Osteocyte (in vitro differentiated cells): ENCODE measurements at places on chromosomes 7 and 10.
A peak's percentile ranks its signal among the peaks of the same experiment; 100 is the strongest.

GRCh38 chr7:2154831-2155230, 77.9 kb downstream of the MAD1L1 start:
- DNase-seq = no peak

DNA sequence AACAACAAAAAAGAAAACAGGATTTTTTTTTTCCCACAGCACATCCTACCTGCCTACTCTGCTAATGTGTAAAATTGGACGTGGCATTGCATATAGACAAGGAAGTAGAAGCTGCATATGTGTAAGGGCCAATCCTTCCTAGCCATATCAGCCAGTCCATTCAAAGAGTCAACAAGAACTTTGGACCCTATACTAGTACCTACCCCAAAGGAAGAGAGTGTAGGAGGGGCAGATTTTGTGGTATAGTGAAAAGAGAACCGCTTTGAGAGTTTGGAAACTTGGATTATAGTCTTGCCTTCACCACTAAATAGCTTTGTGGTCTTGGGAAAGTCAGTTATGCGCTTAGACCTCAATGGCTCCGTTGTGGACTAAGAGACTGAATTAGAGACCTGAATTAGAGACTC, 12.1 kb upstream of the MCU start:
- DNase-seq = no peak

DNA sequence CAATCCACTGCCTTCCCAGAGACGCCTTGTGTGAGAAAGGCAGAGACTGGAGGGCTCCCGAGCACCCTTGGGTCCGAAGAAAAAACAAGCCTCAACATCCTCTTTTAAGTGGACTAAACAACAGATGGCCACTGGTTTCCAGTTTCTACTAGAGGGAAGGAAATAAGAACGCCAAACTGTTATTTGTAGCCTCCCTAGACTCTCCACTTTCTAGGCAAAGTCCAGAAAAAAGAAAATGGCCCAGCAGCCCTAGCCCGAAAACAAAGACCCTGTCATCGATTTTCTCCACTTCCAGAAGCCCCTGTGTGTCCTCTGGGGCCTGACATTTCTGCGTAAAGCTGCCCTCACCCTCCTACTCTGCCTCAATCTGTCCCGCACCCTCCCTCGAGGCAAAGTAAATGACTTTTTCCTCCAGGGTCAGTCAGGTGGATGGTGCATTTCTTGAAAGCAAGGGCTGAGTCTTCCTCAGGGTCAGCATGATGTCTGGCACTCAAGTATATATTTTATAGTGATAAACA, 6.0 kb downstream of the RGS10 start:
- no peak for DNase-seq

DNA sequence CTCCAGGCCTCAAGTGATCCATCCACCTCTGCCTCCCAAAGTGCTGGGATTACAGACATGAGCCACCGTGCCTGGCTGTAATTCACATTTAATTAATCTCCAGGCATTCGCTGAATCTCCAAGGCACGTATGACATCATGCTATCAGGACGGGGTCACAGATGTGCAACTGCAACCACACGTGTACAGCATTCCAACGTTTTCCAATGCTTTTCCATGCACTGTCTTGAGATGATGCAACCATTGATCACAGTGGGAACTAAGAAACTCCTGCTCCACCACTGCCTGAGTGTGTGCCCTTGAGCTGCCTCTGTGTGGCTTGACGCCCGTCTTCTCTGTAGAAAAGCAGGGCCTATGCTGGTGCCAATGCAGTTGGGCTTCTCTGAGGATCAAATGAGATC, 119.8 kb upstream of the LYZL2 start:
- no peak for DNase-seq

DNA sequence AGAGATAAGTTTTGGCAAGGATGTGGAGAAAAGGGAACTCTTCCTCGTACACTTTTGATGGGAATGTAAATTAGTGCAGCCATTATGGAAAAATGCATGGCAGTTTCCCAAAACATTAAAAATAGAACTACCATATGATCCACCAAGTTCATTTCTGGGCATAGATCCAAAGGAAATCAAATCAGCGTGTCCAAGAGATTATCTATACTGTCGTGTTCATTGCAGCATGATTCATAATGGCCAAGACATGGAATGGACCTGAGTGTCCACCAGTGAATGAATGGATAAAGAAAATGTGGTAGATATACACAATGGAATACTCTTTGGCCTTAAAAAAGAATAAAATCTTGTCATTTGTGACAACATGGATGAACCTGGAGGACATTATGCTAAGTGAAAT, 70.3 kb upstream of the RSU1 start:
- no peak for DNase-seq

DNA sequence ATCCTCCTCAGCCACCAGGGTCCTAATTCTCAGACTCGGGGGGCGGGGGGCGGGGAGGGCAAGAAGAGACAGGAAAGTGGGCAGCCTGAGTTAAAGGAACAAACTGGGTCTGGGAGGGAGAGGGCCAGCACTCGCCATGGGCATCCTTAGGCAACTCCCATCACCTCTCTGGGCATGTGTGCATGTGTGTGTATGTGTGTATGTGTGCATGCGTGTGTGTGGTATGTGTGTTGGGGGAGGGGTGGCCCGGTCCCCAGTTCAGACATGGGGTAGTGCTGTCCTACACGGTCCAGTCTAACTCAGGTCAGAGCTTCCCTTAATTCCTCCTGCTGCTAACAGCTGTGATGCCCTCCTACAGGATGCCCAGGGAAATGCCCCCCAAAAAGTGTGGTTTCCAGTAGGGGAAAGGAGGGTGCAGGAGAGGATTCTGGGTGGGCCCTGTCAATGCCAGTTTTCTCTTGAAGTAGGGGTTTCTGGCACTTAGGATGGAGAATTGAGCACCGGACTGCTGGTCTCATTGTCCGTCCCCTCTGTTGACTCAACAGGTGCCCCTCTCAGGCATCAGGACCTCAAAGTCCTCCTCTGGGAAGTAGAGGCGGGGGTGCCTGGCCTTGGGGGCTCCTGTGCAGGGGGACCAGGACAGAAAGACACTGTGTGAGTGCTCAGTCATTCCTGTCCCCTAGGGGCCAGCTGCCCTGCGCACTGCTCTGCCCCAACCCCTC, 15.1 kb upstream of the ZMIZ1 start:
- DNase-seq = no peak

DNA sequence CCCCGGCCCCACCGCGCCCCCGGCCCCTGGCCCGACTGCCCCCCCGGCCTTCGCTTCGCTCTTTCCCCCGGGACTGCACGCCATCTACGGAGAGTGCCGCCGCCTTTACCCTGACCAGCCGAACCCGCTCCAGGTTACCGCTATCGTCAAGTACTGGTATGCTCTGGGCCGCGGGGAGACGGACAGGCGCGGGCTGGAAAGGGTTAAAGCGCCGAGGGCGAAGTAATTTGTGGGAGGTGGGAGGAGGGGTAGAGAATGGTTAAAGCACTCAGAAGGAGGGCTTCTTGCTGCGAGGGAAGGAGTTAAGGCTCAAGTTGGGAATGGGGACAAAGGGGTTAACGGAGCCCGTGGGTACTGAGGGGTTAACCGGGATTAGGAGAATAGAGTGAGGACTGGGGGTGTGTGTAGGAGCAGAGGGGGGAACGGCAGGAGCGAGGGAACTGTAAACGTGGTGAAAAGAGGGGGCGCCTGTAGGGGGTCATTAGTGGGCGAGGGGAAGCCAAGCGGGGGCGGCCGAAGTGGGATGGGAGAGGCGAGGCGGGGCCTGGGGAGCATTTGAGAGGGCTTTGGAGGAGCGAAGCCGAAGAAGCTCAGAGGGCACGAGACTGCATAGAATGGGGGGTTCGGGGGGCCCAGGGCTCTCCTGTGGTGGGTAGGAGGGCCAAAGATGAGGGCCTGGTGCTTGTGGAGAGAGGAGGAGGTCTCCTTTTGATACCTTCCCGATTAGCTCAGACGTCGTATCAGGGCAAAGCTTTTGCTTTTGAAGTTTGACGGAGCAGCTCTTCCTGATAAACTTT, 605 bp downstream of the SUFU start:
- DNase-seq = no peak

GRCh38 chr7:17153536-17153935, 144.9 kb upstream of the AHR start:
- DNase-seq = no peak

GRCh38 chr10:101346177-101346576, 7.8 kb upstream of the BTRC start:
- DNase-seq = no peak

DNA sequence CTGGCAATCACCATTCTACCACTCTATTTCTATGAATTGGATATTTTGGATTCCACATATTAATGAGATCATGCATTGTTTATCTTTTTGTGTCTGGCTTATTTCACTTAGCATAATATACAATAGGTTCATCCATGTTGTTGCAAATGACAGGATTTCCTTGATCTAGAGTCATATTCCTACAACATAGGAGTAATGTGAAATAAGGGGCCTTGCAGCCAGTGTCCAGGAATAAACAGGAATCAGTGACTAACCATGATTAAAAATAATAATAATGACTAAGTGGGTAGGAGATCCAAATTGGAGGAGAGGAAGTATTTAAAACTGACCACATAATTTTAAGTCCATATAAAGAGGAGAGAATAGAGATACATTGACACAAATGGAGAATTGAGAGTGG, 49.9 kb downstream of the SCIN start:
- no peak for DNase-seq

GRCh38 chr7:50664461-50664922, 99.3 kb upstream of the DDC start:
- no peak for DNase-seq

DNA sequence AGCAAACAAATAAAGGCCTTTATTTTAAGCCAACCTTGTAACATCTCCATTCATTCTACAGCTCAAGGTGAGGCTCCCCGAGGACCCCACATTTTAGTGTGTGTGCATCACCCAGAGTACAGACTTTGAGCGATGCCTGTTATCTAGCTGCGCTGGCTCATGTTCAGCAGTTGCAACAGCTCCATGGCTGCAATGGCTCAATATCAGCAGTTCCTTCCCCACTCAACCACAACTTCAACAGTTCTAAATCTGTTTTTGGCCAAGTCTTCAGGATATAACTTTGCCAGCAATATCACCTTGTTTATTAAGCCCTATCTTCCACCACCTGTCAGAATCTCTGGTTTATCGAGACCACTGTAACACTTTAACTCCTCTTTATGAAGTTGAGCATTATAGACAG, 95.8 kb downstream of the WNT2 start:
- DNase-seq = no peak

DNA sequence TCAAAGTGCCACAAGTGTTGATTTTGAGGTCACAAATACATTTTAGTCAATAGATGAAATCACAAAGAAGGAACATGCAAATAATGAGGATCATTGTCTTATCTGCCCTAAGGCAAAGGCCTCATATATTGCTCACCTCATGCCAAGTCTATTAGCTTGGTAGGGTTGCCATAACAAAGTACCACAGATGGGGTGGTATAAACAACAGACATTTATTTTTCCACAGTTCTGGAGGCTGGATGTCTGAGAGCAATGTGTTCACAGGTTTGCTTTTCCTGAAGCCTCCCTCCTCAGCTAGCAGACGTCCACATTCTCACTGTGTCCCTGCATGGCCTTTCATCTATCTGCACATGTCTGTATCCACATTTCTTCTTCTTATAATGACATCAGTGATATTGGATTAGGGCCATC, 59.6 kb downstream of the RELN start:
- DNase-seq = no peak

GRCh38 chr7:12257582-12257981, 46.5 kb downstream of the TMEM106B start:
- no peak for DNase-seq

DNA sequence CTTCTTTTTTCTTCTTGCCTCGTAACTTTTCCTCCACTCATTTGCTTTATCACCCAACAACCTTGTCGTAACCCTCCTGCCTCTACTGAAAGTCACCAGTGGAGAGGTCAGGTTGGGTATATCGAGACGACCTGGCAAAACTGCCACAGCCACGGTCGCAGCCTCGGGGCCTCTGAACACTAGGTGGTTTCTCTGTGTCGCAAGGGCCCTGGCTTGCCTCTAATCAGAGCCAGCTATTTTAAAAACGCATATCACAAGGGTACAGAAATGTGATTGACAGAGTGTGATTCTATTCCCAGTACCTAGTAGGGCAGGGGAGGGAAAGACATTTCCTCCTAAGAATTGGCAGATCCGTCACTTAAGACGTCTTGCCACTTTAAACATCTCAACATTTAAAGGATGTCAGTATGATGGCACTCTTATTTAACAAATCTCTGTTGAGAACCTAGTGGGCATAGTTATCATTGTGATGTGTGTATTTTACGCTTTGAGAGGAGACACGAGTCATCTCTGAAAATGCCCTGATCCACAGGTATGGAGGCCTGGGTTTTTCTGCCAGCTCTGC, 197.5 kb downstream of the ARHGAP21 start:
- DNase-seq = no peak

- no peak for DNase-seq
Observed at GRCh38 chr7:96663457-96663856, 46.2 kb downstream of the SEM1 start.

GRCh38 chr7:43782768-43783555, 24.5 kb downstream of the BLVRA start:
- DNase-seq = peak; percentile 53

DNA sequence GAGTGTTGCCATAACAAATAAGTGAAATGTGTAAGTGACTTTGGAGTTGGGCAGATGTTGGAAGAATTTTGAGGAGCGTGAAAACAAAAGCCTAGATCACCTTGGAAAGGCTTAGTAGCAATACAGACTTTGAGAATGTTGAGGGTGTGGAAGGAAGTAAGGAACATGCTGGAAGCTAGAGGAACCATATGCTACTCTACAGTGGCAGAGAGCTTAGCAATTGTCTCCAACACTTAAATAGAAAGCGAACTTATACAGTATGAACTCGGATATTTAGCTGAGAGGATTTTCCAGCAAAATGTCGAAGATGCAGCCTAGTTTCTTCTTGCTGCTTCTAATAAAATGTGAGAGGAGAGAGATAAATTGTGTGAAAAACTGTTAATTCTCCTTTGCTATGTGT, 271.2 kb downstream of the ADRA2A start:
- DNase-seq = no peak
